ENCODE measurements at places on chromosomes 3 and 15. TPM values are rescaled to one million over a fixed set of nuclear protein-coding genes. Genes with fewer than 3 reads are reported as not detected.
A peak's percentile ranks its signal among the peaks of the same experiment; 100 is the strongest.

UBAP1L gene
- total RNA-seq = 7.2 TPM

- no peak overlapping the region for H3K4me3 ChIP-seq
- no peaks in the 10 kb centered on the region for H3K4me1 ChIP-seq
- no peak overlapping the region for H3K27ac ChIP-seq
- H3K36me3 ChIP-seq = no peaks in the 10 kb centered on the region
- DNase-seq = no peak
- no peaks in the 10 kb centered on the region for H3K27me3 ChIP-seq
Observed at GRCh38 chr3:73855813-73856212, 231.1 kb upstream of the PDZRN3 start.

SLC28A1 gene
- not detected for total RNA-seq

GRCh38 chr15:67103869-67104268 lies 38.5 kb downstream of the SMAD3 start:
- H3K27ac ChIP-seq = peak overlapping the region; percentile 93
- H3K4me1 ChIP-seq = peaks cover 30% of the 10 kb centered on the region
- no peaks in the 10 kb centered on the region for H3K27me3 ChIP-seq
- H3K4me3 ChIP-seq = no peak overlapping the region
- no peaks in the 10 kb centered on the region for H3K36me3 ChIP-seq

- DNase-seq = no peak
- peak overlapping the region; percentile 70 for H3K4me3 ChIP-seq
- H3K36me3 ChIP-seq = no peaks in the 10 kb centered on the region
- peak overlapping the region; percentile 90 for H3K27ac ChIP-seq
- no peaks in the 10 kb centered on the region for H3K27me3 ChIP-seq
- no peaks in the 10 kb centered on the region for H3K4me1 ChIP-seq
Observed at GRCh38 chr3:136818191-136818768, 646 bp upstream of the SLC35G2 start.

DNA sequence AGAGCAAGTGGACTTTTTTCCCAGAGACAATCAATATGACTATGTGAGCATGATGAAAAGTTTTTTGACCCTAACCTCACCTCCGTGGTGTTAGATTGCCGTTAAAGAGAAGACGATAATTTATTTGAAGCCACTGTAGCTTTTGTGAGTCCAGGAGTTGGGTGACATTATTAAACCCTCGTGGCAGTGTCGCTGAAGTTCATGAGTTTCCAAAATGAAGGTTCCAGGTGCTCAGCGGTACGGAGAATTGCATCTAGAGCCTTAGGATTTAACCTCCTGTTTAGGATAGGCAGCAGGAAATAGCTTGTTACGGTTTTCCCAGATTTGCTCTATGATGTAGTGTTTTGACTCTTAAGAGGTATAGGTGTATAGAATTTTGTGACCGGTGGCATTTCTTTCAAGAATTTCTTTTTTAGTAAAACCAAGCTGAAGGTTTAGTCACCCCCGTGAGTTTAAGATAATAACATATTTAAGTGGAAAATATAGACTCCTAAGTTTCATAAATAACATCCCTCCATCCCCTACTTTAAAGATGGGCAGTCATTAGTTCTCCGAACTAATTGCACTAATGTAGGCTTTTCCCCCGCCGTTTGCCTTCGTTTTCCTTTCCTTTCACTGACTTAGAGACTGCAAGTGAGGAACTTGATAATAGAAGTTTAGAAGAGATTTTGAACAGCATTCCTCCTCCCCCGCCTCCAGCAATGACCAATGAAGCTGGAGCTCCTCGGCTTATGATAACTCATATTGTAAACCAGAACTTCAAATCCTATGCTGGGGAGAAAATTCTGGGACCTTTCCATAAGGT lies 2.0 kb downstream of the SMC4 start:
- no peaks in the 10 kb centered on the region for H3K27me3 ChIP-seq
- peaks cover 6% of the 10 kb centered on the region for H3K4me1 ChIP-seq
- H3K27ac ChIP-seq = no peak overlapping the region
- DNase-seq = no peak
- H3K36me3 ChIP-seq = no peaks in the 10 kb centered on the region

ERC2 gene
- 1.3 TPM for total RNA-seq

ENTPD3 gene
- total RNA-seq = 1.5 TPM

TMC3 gene
- total RNA-seq = 1.6 TPM

DNA sequence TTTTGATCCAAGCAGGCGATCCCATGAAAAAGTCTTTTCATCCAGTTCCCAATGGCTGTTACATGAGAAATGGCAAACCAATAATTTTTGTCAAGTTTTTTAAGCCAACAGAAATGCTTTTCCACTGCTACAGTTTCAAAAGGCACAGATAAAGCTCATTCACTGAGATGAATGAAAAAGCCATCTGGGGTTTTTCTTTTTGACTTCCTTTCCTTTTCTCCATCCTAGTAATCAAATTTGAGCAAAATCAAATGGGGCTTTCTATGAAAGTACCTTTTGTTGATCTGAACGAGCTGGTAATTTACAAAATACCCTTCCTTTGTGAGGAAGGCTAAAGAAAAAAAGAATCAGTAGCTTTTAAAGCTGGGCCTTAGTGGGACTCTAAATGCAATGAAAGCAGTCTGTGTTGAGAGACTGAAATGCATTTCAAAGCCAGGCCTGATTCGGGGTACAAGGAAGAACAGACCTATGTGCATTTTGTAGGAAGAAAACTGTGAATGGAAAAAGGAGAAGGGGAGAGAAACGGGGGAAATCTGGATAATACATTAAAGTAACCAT lies 185.2 kb upstream of the DNAJC19 start:
- no peak overlapping the region for H3K4me3 ChIP-seq
- no peaks in the 10 kb centered on the region for H3K4me1 ChIP-seq
- H3K27ac ChIP-seq = no peak overlapping the region
- no peak for DNase-seq
- H3K36me3 ChIP-seq = no peaks in the 10 kb centered on the region
- H3K27me3 ChIP-seq = no peaks in the 10 kb centered on the region

AGBL1 gene
- not detected for total RNA-seq

DNA sequence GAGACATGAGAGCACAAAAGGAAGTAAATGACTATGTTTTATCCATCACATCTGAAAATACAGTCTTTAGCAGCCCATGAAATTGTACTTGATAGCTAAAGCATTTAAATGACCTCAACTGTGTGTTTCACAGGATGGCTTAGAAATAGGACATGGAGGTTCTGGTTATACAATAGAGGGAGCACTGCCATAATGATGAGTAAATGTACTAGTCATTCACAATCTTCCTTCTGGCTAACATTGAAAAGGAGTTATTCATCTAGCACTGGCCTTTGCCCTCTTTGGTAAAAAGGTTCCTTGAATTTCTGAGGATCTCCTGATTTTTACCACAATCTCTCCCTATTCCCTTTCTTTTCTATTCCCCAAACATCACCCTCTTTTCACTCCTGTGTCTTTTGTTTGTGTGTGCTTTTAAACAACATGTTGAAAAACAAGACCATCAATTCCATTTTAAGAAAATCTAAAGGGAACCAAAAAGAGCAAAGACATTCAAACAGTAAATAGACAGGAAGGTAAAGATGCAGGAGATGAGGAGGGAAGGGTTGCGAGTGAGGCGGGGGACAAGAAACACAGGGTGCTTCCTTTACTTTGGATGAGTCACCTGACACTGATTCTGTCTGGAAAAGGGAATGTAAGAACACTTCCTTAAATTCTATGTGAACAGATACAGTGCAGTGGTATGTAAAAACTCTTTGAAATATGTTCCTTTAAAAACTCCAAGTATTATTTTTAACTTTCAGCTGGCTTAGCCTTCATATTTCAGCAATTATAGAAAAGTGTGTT lies 619.0 kb downstream of the MECOM start:
- H3K4me3 ChIP-seq = no peak overlapping the region
- no peak for DNase-seq
- no peaks in the 10 kb centered on the region for H3K36me3 ChIP-seq
- H3K27me3 ChIP-seq = no peaks in the 10 kb centered on the region
- no peaks in the 10 kb centered on the region for H3K4me1 ChIP-seq

DNA sequence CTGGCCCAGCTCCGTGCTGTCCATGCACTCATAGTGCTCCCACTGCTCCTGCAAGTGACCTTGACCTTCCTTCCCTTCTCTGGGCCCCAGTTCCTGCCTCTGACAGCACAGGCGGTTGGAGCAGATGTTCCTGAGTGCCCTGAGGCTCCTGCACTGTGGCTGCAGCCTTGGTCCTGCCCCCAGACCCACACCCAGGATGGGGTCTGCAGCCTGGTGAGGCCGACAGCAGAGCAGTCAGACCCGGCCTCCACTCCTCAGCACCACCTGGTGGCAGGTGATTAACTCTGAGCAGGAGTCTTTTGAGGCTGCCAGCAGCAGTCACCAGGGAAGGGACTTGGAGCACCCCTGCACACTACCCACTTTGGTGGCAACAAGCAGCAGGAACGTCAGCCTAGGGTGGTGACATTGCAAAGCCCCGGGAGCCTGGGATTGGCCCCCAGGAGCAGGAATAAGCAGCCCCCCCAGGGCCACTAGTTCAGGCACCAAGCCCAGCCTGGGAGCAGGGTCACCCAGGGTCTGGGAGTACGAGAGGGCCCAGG lies 64.6 kb downstream of the CYP11A1 start:
- no peaks in the 10 kb centered on the region for H3K27me3 ChIP-seq
- H3K36me3 ChIP-seq = no peaks in the 10 kb centered on the region
- H3K4me1 ChIP-seq = no peaks in the 10 kb centered on the region
- no peak overlapping the region for H3K27ac ChIP-seq

DNA sequence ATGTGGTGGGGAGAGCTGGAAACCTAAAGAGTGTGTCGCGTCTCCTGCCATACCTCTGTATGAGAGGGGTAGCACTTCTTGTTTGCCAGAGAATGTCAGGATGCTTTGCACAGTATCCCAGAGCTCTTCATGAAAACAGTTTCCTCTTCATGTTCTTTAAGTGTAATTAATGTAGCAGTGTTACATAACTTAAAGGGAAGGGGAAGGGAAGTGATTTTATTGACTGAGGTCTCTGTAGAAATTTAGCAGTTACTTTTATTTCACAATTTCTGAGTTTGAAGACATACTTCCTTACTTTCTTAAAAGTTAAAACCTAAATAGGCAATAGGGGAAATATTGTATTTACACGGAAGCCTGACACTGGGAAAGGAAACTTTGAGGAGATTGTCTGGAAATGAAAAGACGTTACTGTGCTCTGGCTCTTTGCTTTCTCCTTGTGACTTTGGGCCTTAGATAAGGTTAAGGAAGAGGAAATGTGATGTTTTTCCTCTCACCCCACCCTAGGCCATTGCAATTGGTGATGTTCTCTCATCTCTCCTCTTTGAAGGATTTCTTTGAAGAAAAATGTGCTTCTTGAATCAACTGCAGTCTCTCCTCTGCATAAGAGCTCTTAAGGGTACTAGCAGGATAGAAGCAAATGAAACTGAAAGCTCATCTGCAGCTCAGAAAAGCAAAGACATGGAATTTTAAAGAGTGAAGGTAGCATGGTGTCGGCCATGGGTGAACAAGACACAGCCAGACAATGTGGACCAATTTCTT lies 6.0 kb downstream of the NXPE3 start:
- DNase-seq = no peak
- H3K27me3 ChIP-seq = no peaks in the 10 kb centered on the region
- H3K27ac ChIP-seq = peak overlapping the region; percentile 52
- H3K4me3 ChIP-seq = no peak overlapping the region
- peaks cover 5% of the 10 kb centered on the region for H3K36me3 ChIP-seq

DNA sequence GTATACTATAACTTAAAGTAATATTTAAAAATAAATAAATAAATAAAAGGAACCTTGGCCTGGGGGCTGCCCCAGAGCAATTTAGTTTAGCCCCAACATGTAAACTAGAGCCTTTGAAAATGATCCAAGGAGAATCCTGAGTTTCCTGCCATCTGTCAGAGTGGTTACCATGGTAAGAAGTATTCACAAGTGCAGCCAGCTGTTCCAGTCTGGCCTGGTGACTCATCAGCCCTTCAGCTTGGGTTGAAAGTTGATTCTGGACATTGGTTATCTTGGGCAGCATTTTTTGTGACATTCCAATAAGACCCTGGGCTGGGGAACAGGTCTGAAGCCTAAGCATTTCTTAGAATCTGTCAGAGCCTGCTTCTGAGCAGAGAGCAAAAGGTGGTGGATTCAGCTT lies 72.7 kb upstream of the LRTM1 start:
- no peaks in the 10 kb centered on the region for H3K4me1 ChIP-seq
- H3K4me3 ChIP-seq = no peak overlapping the region
- H3K27ac ChIP-seq = no peak overlapping the region
- DNase-seq = no peak
- no peaks in the 10 kb centered on the region for H3K36me3 ChIP-seq
- H3K27me3 ChIP-seq = no peaks in the 10 kb centered on the region

SPATA12 gene
- not detected for total RNA-seq

DNA sequence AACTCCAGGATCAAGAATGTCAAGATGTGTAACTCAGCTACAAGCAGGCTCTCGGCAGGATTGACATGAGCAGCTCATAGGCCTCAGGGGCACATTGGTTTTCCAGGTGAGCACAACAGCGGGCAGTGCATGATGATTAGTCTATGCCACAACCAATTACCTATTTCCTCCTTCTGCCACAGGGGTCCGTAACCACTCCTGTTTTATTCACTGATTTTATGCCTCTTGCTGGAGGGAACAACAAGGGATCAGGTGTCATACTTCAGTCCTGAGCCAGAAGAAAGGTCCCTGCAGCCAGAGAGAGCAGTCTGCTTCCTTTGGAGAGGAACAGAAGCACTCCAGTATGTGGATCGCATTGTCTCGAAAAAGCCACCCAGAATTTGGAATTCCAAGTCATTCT lies 35.1 kb upstream of the PTPRG start:
- H3K4me1 ChIP-seq = no peaks in the 10 kb centered on the region
- H3K4me3 ChIP-seq = no peak overlapping the region
- H3K27ac ChIP-seq = no peak overlapping the region

GRCh38 chr15:81894061-81894460 lies 151.8 kb downstream of the MEX3B start:
- H3K36me3 ChIP-seq = no peaks in the 10 kb centered on the region
- no peak for DNase-seq
- no peaks in the 10 kb centered on the region for H3K4me1 ChIP-seq
- no peak overlapping the region for H3K27ac ChIP-seq
- no peaks in the 10 kb centered on the region for H3K27me3 ChIP-seq

- H3K4me1 ChIP-seq = peaks cover 6% of the 10 kb centered on the region
- DNase-seq = no peak
- no peaks in the 10 kb centered on the region for H3K36me3 ChIP-seq
- peak overlapping the region; percentile 95 for H3K27ac ChIP-seq
- no peaks in the 10 kb centered on the region for H3K27me3 ChIP-seq
Observed at GRCh38 chr3:52243791-52244628, 1.5 kb upstream of the PPM1M start.

DNA sequence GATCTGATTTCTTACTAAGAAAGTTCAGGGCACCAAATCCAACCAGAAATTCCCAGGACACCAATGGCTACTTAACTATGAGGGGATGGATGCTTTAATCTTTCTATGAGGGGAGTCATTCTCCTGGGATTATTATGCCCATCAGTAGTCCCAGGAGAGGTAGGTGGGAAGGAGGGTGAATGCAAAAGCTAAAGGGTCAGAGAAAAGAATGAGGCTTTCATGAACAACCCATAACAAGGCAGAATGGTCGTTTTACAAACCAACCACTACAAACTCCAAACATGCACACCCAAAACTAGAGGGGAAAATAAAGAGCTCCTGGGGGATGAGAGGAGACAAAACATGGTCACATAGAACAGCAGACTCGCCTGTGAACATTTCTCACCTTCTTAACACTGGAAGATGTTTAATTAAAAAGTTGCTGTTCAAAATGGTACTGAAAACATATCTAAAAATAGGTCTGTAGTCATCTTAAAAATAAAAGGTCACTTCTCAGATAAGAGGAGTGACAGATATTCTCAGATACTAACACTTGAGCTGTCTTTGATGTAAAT lies 3.7 kb downstream of the STARD9 start:
- no peaks in the 10 kb centered on the region for H3K36me3 ChIP-seq
- no peaks in the 10 kb centered on the region for H3K27me3 ChIP-seq
- no peak for DNase-seq

- no peaks in the 10 kb centered on the region for H3K36me3 ChIP-seq
- no peaks in the 10 kb centered on the region for H3K27me3 ChIP-seq
- H3K27ac ChIP-seq = no peak overlapping the region
- no peaks in the 10 kb centered on the region for H3K4me1 ChIP-seq
- H3K4me3 ChIP-seq = no peak overlapping the region
- no peak for DNase-seq
Observed at GRCh38 chr3:64730681-64731080, 42.9 kb upstream of the ADAMTS9 start.
